Activated naive CD8-positive, alpha-beta T cell treated with anti-CD3 and anti-CD28 coated beads, Interleukin-2, amount 10 ng/mL, durations not matched to agents 7 days and 5 days (primary cell): ENCODE measurements at places on chromosomes 2 and 18. TPM values are rescaled to one million over a fixed set of nuclear protein-coding genes. Genes with fewer than 3 reads are reported as not detected.

- no peak for DNase-seq
These were observed 354.4 kb downstream of the TGIF1 start for GRCh38 chr18:3804336-3804735.

DNA sequence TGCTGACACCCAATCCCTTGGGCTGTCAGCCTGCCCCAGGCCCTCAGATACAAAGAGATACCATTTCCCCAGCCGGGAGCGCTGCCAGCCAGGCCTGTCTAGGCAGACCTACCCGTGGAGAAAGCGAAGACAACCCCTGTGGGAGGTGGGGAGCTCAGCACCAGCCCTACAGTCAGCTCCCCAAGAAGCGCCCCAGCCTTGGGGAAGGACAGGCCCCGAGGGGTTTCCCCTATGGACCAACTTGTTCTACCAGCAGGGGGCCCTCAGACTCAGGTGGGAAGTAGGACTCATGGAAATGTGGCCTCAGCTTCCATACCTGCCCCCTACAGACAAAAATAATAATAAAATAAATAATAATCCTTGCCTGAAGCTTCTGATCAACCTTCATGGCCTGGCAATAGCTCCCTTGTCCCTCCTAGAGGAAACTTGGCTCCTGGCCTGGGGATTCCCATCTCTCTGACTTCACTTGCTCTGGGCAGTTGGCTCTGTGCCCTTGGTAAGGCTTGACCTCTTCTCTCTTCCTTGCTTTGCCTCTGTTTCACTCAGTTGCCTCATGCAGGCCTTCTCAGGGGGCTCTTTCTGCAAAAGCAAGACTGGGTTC lies 7.0 kb downstream of the SLC35F6 start:
- no peak for DNase-seq

DNA sequence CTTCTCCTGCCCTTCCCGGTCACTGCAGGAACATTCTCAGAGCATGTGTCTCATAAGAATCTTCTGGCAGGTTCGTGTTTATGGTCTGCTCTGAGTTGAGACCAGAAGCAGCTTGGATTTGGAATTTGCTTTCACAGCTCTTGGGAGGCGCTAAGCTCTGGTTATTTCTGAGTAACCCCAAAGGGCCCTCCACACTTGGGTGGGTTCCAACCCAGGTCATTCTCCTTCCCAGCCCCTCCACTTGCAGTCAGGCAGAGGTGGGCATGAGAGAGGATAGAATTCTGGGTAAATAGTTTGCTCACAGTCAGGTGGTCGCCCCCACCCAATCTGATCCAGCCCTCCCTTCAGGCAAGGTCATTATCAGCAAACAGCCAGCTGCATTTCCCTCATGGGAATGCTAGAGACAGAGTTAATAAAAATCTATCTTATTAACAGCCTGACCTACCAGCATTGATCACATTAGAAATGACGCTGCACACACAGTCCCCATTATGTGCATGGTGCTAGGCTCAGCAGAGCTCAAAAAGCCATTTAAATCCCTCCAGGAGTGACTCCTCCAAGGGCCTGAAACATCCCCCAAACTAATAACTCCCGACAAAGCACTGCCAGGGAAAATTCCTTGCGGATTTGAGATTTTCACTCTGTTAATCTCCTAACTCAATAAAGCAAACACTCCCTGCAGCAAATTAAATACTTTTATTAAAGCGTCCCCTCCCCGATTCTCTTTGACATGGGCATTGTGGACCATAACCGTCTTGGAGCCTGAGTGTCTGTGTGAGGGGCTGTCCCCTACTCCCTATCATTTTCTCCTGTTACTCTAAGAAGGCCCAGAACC lies 61.9 kb downstream of the SLC4A5 start:
- no peak for DNase-seq

GRCh38 chr2:168354499-168354898 lies 101.6 kb upstream of the CERS6 start:
- no peak for DNase-seq

GRCh38 chr18:12776821-12777471 lies 74.1 kb downstream of the PSMG2 start:
- no peak for DNase-seq

GRCh38 chr2:100106460-100106859 lies 35.9 kb downstream of the AFF3 start:
- DNase-seq: no peak

GRCh38 chr2:219277703-219278654 lies 1.2 kb upstream of the DNAJB2 start:
- DNase-seq: peak; percentile 81

GRCh38 chr18:75208836-75209128 lies 157 bp downstream of the PTGR3 start:
- no peak for DNase-seq

GRCh38 chr2:25867396-25868003 lies 10.8 kb downstream of the ASXL2 start:
- DNase-seq: no peak

GRCh38 chr2:207768168-207768865 lies 1.4 kb downstream of the FZD5 start:
- peak; percentile 56 for DNase-seq

GRCh38 chr18:52409727-52410126 lies 69.7 kb downstream of the DCC start:
- no peak for DNase-seq

DNA sequence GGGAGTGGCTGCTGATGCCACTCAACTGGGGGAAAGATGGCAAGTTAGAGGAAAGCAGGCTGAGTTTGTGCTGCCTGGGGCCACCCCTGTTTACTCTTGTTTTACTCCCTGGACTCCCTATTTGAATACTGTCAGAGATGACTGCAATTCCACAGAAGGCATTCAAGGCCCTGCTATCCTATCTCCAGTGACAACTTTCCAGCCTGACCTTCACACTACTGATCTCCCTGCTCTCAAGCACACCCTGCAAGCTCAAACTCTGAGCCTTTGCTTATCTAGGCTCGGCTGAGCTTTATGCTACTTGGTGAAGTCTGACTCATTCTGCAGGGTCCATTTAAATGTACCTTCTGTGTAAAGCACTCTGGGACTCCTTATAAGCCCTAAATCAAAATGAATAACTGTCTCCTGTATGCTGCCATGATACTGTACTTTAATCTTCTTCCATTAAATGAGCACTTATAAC lies 39.3 kb upstream of the DSG1 start:
- DNase-seq: no peak

- no peak for DNase-seq
These were observed 61.9 kb downstream of the RRM2 start for GRCh38 chr2:10184421-10184820.

- DNase-seq: no peak
These were observed 38.2 kb upstream of the VIT start for GRCh38 chr2:36658277-36658748.

- DNase-seq: peak; percentile 45
These were observed 89.6 kb upstream of the NPAS2 start for GRCh38 chr2:100730290-100730868.

GRCh38 chr18:2848247-2849246 lies 1.7 kb downstream of the EMILIN2 start:
- DNase-seq: no peak

DNA sequence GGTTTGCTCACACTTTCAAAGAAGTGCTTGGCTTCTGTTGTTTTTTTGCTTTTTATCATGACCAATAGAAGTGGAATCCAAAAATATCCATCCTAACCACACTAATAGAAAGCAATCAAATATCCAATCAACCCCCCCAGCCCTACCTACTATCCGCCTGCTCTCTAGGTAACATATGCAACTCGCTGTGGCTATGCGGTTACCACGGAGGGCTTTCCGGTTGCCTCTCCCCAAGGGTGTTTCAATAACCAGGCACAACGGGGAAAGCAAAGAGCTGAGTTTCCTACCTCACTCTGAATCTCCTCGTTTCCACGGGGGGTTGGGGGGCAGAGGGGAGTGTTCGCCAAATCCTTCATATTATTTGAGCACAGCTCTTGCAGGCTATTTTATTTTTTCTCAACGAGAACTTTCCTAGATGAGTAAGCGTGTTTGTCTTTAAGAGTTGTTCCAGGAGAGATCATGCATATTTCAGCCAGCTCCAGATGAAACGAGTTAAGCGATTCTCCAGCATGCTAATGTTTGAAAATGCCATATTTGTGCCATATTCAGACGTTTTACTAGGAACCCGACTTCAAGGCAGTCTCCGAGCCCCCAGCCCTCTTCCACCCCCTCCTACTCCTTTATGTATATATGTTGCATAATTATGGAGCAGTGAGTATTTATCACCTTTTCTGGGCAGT lies 30.3 kb downstream of the PAX3 start:
- no peak for DNase-seq

DNA sequence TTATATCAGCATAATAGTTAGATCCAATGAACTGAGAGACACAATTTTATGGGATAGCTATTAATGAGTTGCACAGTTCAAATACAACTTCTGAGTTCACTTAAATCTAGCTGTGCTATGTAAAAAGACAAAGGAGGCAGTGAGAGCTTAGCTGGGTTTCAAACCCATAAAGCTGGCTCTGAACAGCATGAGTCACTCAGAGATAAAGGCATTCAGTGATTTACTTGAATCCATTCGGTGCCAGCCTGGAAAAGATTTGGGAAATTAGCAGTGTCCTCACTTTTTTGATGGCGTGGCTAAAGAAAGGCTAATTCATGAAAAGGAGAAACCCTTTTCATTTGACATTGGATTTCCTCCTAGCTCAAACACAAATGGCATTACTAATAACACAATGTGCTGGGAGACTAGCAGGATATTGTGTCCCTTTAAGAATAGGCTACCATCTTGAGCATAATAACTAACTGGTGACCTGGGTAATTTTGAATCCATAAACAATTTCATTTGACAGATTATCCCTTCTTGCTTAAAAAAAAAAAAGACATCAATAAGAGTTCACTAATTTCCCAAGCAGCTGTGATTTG lies 98.4 kb upstream of the NEUROD1 start:
- DNase-seq: no peak

- no peak for DNase-seq
These were observed 4.9 kb upstream of the FIGLA start for GRCh38 chr2:70795164-70795995.

DNA sequence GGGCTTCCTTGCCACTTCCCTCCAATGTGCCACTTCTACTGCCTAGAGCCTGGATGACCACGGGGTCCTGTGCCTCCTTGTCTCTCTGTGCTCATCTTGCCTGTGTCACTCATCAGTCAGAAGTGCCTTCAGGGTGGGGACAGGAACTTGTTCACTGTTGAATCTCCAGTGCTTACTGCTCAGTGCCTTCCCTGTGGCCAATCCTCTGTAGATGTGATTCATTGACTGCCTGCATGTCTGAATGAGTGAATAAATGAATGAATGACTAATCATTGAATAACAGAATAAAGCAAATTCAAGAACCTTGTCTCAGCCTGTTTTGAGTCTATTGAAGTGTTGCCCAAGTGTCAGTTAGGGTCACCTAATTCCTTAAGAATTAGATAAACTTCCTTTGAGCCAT lies 42.3 kb upstream of the FAM136A start:
- no peak for DNase-seq

DNA sequence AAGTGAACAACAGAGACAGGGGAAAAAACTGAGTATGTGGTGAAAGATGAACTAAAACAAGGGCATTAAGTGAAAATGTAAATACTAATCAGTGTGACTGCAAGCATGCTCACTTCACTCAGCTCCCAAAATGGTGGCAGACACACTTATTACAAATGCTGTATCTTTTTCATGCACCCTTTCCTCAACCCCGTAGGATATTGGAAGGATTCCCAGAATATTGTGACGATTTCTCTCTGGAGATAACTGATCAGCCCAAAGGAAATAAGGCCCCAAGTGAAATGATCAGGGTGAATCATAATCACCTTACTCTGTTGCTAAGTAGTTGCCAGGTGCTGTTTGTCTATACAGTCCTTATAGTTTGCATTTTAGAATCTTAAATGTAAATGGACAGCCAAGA lies 138.9 kb upstream of the IL1R2 start:
- no peak for DNase-seq

GRCh38 chr2:209969692-209970091 lies 32.7 kb upstream of the RPE start:
- DNase-seq: no peak

GRCh38 chr2:222864296-222864695 lies 3.5 kb downstream of the ACSL3 start:
- no peak for DNase-seq

DNA sequence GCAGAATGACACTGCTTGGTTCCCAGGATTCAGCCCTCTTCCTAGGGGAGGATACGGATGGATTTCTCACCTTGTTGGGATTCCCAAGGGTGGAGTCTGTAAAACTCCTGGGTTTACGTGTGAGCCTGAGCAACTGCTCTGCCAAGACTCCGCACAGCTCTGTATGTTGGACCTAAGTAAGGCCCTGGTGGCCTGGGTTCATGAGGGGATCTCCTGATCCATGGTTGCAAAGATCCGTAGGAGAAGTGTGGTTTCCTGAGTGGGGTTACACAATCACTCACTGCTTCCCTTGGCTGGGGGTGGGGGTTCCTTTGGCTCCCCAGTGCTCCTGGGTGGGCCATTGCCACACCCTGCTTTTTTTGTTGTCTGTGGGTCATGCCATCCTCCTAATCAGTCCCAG lies 37.7 kb downstream of the ANKRD12 start:
- no peak for DNase-seq

GRCh38 chr2:14292964-14293363 lies 339.6 kb upstream of the LRATD1 start:
- no peak for DNase-seq

GRCh38 chr2:181077128-181077709 lies 96.8 kb downstream of the UBE2E3 start:
- no peak for DNase-seq

DNA sequence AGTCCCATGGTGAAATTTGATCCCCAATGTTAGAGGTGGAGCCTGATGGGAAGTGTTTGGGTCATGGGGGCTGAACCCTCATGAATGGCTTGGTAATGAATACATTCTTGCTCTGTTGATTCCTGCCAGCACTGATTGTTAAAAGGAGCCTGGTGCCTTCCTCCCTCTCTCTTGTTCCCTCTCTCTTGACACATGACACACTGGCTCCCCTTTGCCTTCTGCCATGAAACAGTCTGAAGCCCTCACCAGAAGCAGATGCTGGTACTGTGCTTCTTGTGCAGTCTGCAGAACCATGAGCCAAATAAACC lies 30.6 kb upstream of the EPC2 start:
- no peak for DNase-seq

DNA sequence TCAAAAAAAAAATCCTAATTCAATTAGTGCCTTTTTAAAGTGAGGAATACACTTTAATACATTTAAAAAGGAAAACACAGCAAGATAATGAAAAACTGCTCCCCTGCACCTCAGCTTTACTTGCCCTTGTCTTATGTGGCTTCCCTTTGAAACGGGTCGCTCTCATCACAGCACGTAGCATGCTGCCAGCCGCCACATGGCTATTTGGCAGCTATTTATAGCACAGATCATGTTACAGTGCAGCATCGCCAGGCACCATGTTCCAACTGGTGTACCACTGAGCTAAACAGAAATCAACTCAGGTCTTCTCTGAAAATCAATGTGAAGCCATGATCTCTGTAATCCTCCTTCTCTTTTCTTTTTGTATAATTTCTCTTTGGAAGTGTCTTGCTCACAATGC lies 65.1 kb downstream of the TMEM182 start:
- DNase-seq: no peak

GRCh38 chr2:225177098-225177497 lies 134.8 kb upstream of the DOCK10 start:
- no peak for DNase-seq

Gene TNS1
- 21.2 TPM for total RNA-seq

Gene NEU4
- not detected for total RNA-seq

Gene SRD5A2
- not detected for total RNA-seq

Gene TMEM200C
- not detected for total RNA-seq

Gene ST8SIA5
- not detected for total RNA-seq

Gene LOXHD1
- total RNA-seq: 0.26 TPM

Gene KCNJ3
- not detected for total RNA-seq

Gene TDRD15
- not detected for total RNA-seq

Gene TXNL4A
- total RNA-seq: 106 TPM

Gene GAD1
- 1.9 TPM for total RNA-seq

Gene LYPD6B
- total RNA-seq: not detected

Gene MROH2A
- not detected for total RNA-seq
